ENCODE measurements at places on chromosomes 3 and 15.
A peak's percentile ranks its signal among the peaks of the same experiment; 100 is the strongest.

DNA sequence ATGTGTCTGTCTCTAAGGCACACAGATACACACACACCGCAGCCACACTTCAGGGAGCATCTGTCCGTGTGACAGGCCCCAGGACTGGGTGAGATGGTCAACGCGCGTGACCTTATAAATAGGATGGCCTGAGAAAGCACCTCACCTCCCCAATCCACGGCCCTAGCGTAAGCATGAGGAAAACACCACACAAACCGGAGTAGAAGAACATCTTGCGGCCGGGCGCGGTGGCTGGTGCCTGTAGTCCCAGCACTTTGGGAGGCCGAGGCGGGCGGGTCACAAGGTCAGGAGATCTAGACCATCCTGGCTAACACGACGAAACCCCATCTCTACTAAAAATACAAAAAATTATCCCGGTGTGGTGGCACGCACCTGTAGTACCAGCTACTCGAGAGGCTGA, 1.6 kb downstream of the NIPA1 start:
- no peak for DNase-seq

DNA sequence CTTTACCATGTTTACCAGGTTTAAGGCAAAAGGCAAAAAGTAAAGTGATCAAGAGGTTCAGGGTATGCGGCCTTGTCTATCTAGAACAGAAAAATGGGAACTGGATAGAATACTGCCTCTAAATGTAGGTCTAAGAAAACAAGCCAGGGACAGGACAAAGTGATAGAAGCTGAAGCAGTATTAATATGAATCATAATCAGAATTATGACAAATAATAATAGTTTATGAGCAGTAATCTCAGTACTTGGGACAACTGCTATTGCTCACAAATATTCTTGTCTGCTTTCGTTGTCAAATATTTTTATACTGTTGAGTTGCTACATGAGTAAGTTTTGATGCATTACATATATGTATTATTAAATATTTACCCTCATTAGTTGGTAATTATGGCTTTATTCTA, 356.9 kb upstream of the RBMS3 start:
- DNase-seq, result no peak

DNA sequence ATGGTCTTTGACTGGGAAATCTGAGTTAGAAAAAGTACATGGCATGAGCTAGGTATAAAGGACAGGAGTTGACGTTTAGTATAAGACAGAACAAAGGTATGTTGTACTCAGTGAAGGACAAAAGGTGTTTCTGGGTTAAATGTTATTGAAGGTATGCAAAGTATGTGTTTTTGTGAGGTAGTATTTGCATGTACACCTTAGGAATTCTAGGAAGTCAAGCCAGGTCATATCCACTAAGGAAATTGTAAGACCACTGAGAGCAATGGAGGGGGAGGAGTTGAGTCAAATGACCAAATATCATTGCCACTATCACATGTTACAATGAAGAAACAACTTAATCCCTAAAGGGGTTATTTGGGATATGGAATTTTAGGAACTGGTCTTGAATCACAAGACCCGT, 24.4 kb upstream of the TGFBR2 start:
- DNase-seq, result no peak

DNA sequence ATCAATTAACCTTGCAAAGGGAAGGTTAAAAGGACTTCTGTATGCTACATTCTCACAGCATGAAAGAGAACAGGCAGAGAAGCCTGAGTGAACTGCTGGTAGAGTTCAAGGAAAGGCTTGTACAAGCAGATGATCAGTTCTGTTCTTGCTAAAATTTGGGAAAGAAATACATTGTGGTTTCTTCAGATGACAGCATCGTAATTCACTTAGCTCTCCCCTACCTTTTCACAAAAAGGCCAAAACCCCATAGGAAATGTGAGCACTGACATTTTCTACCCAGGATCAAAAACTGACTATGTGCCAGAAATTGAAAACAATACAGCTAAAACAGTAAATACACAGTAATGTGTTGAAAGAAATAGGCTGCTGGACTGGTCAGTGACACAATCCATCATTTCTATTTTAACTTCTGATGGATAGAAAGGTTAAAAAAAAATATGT, 216.4 kb downstream of the DPH6 start:
- peak; percentile 58 for DNase-seq

DNA sequence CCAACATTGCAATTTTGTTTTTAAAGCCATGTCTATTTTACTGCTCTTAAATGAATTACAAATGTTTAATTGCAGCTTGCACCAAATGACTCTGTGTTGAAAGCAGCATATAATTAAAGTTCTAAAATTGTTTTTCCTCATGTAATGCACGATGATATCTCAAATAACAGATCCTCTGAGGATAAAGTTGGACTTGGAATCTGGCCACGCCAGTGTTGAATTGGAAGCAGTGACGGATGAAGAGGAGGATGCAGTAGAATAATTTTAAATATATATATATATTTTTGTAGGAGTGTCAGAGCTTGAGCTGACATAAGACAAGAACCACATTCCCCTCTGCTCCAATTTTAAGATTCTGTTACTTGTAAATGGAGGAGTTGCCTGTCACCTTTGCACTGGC, 406.6 kb upstream of the DPPA4 start:
- DNase-seq, result no peak

DNA sequence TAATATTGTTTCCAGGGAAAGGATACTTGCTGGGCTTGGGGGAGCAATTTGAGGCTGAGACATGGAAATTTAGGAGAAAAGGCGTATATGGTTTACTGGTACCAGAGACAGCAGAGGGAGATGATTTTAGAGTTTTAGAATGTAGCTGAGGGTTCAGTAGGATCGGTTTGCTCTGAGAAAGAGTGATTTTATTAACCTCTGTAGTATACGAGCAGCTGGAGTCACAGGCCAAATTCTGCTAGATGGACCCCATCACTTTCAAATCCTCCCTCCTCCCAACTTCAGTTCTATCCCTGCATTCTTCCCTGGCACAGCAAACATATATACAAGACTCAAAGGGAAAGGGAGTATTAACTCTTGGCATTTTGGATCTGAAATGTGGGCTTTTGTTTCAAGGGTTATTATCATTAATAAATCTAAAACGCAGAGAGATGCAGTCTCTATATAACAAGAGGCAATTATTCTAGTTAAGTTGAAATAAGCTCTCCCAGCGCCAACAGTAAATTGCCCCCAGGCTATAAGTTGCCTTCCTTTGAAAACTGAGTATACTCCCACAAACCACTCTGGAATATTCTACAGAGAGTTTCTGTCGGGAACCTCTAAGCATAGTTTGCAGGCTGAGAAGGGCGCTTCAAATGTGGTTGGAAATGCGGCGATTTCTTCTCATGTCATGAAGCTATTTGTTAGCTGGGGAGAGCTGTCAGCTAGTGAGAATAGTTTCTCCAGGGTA, 5.4 kb downstream of the CRABP1 start:
- no peak for DNase-seq

GRCh38 chr15:74470631-74471395, 9.9 kb upstream of the UBL7 start:
- DNase-seq, result no peak

DNA sequence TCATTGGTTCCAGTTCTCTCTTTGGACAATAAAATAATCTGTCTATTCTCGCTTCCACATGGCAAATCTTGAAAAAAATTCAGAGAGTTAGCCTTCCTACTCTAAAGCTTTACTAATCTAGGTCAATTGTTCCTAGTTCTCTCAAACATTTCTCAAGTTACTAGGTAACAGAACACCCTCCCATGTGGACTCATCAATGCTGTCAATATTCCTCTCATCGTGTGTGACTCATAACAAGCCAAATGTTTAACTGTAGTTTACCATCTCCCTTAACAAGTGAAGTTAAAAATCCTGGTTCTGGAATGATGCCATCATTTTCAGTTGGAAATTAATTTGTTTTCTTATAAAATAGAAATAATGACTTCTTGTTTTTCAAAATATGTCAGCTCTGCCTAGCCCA, 438.6 kb downstream of the ROBO1 start:
- no peak for DNase-seq

DNA sequence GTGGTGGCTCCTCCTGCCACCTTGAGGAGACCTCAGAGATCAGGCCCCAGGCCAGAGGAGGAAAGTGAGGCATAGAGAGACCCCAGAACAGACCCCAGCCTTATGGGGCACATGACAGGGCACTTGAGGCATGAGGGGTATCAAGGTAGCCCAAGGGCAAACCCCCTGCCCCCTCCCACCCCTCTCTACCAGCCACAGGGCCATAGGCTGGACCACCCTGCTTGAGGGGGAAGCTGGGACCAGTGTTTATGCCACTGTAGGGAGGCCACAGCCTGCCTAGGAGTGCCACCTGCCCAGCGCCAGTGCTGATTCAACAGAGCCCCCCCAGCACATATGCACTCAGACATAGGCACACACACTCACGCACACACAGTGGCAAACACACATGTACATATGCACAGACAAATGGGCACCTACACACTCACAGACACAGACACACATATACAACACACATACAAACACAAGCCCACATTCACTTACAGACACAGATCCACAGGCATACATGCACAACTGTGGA, 10.3 kb downstream of the MYL3 start:
- DNase-seq, result no peak

DNA sequence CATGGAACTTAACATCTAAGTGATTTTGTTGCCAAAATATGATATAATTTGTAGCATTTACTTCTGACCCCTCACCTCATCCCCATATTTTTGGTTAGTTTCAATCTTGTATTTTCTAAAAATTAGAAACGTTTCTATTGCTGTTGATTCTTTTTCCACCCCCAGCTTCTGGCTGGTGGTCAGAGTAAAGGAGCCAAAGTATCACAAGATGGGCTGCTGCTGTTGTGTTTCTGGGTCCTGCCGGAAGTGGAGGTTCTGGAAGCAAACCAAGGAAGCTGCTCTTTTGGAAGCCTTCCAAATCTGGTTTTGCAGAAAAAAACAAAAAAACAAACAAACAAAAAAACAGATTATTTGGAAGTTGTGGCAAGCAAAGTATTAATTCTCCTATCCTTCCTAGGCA, 221.1 kb upstream of the P2RY1 start:
- no peak for DNase-seq

DNA sequence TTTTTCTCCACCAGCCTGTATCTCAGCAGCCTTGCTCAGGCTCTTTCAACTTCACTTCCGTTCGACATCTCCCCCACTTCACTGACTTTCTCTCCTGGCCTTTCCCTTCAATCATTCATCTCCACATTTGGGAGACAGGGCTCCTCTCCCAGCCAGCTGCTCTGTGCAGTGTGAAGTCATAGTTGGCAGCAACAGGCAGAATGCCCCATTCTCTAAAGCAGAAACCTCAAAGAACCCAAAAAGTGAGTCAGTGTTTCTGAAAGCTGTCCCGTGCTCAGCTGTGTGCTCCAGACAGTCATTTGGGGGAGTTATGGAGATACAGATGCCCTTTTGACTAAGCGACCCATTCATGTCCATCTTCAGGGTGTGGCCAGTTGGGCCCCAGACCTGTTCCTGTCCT, 54.3 kb downstream of the NTRK3 start:
- no peak for DNase-seq

DNA sequence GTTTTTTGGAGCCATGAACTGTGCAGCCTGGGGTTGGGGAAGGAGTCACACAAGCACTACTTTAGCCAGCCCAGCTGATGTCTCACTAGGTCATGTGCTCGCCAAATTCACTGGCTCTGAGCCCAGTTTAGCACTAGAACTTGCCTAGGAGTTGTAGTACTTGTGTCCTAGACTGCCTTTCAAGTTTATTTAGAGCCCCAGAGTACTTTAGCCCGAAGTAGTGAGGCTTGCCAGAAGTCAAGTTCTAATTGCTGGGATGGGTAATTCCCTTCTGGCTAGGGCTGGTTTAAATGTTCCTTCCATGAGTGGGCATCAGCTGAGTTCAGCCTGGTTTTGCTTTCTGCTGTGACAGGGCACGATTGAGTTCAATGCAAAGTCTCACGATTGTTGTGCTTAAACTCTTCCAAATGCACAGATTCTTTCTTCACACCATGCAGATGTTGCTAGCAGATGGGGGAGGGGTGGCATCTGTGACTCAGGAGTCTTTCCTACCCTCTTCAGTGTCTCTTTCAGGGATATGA, 228.2 kb upstream of the ZPLD1 start:
- DNase-seq, result peak; percentile 59

DNA sequence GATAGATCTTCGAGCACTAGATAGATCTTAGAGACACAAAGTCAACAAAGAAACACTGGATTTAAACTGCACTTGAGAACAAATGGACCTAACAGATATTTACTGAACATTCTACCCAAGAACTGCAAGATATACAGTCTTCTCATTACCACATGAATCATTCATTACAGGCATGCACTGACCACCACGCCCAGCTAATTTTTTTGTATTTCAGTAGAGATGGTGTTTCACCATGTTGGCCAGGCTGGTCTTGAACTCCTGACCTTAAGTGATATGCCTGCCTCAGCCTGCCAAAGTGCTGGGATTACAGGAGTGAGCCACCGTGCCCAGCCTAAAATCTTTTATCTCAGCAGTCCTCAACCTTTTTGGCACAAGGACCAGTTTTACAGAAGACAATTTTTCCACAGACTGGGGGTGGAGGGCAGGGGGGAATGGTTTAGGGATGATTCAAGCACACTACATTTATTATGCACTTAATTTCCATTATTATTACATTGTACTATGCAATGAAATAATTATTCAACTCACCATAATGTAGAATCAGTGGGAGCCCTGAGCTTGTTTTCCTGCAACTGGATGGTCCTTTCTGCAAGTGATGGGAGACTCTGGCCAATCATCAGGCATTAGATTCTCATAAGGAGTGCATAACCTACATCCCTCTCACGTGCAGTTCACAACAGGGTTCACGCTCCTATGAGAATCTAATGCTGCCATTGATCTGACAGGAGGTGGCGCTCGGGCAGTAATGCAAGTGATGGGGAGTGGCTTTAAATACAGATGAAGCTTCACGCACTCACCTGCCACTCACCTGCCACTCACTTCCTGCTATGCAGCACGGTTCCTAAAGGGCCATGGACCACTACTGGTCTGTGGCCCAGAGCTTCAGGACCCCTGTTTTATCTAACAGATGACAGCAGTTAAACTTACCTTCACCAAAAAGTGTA, 21.7 kb downstream of the CSNK1G1 start:
- DNase-seq, result no peak

DNA sequence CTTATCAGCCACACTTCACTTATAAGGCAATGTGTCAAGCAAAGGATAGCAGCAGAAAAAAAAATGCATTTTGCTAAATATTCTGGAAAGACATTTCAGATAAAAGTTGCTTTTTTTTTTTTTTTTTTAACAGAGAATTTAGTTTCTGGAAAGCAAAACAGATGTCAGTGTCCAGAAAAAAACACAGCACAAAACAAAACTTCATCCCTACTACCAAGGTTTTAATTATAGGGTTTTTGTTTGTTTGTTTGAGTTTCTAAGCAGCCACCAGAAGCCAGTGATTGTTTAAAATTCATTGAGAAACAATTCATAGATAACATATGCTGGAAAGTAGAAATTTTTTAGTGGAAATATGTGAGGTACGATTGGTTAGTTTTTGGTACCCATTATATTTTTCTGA, 1202.7 kb downstream of the OTOL1 start:
- no peak for DNase-seq

All from fibroblast of skin of left biceps (primary cell).